T-helper 2 cell treated with Interferon-gamma antibody and Interleukin-4, amounts not matched to agents 5 μg/mL and 100 μg/mL, for 36 hours (primary cell): ENCODE measurements at places on chromosomes 4 and X.

DNA sequence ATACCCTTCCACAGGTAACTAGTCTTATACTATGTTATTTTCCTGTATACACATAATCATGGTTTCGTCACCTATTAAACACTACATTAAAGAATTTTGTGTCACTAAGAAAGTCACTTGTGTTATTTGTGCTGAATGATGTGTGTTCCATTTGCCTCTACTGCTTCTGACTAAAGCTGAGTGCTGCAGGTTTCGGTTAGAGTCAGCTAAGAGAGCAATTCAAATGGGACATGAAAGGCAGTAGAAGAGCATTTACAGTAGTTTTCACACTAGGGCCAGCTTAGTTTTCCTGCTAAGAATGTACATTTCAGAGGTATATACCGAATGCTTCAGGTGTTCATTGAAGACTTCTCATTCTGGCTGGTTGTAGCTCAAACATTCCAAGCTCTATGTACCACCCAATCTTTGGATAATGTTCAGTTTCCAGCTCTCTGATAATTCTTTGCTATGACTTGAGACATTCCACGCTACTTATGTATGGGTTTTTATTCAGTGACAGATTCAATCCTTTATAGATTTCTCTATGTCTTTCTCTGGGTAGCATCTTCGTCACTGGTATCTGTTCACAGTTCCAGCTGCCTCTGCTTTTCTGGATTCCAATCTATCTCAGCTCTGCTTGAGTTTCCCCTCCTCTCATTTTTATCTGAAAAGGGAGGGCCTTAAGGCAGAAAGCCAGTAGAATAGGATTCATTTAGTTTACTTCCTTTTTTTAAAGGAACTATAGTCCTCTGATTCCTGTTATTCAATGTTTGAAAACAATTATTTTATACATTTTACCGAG lies 164.4 kb downstream of the CXXC4 start:
- DNase-seq = no peak

GRCh38 chrX:47814851-47815250 lies 21.9 kb upstream of the ZNF81 start:
- no peak for DNase-seq

- DNase-seq = no peak
Measured at GRCh38 chrX:39905946-39906345, 191.8 kb downstream of the BCOR start.

DNA sequence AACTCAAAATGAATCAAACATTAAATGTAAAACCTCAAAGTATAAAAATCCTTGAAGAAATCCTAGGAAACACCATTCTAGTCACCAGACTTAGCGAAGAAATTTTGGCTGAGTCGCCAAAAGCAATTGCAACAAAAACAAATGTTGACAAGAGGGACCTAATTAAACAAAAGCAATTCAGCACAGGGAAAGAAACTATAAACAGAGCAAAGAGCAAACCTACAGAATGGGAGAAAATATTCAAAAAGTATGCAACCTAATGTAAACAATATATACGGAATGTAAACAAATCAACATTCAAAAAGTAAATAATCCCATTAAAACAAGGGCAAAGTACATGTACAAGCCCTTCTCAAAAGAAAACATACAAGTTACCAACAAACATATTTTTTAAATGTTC lies 974.7 kb downstream of the TRAM1L1 start:
- no peak for DNase-seq

DNA sequence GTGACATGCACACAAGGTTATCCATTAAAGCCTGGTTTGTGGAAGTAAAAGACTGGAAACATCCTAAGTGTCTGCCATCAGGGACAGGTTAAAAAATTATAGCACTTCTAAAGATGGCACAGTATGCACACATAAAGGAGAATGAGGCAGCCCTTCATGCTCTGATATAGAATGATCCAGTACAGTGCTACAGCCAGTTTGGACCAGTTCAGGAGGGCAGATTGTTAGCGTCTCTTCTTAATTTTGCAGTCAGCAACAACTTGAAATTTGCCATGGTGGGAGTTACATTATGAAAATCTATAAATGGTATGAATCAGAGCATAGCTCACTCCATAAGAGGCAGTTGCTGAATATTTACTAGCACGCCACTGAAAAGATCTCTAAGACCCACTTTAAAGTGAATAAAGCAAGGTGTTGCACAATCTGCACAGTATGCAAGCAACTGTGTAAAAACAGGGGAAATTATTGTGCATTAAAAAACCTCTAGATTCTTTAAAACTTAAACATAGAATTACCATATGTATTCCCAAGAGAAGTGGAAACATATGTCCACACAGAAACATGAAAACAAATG lies 20.3 kb upstream of the SOD3 start:
- DNase-seq = no peak
